A549 treated with DMSO at 1 μM for 4 hours (cell line): ENCODE measurements at places on chromosomes 11 and 22. TPM values are rescaled to one million over a fixed set of nuclear protein-coding genes. Genes with fewer than 3 reads are reported as not detected.

Gene MAPK8IP2
- total RNA-seq: 2.4 to 4.3 TPM (median 3.7 TPM) in 5 replicates

Gene MAP6
- total RNA-seq: 1.4 to 1.9 TPM (median 1.6 TPM) in 5 replicates

Gene CRYBB2
- not detected in 5 replicates for total RNA-seq

Gene TBX10
- not detected in 5 replicates for total RNA-seq

Gene OR4D11
- not detected in 5 replicates for total RNA-seq

Gene CTSW
- total RNA-seq: 0.09 TPM in 1 of 5 replicates, not detected in the others

Gene LSP1
- total RNA-seq: 0.73 to 3.1 TPM (median 1.8 TPM) in 5 replicates

Gene MRPL17
- total RNA-seq: 96.4 to 125 TPM (median 98.2 TPM) in 5 replicates

Gene NRXN2
- 0.13 to 1.1 TPM (median 0.34 TPM) in 5 replicates for total RNA-seq

Gene HEPHL1
- total RNA-seq: not detected in 5 replicates

Gene SLC1A2
- 0.02 to 0.03 TPM (median 0.03 TPM) in 4 of 5 replicates, not detected in the other for total RNA-seq

Gene MYRF
- total RNA-seq: 16.3 to 22.1 TPM (median 20.9 TPM) in 5 replicates

Gene SLC22A6
- total RNA-seq: not detected in 5 replicates

Gene DDIAS
- 15.5 to 22.0 TPM (median 20.1 TPM) in 5 replicates for total RNA-seq

Gene CBLIF
- total RNA-seq: not detected in 5 replicates

Gene MGAT3
- total RNA-seq: 0.15 to 0.64 TPM (median 0.45 TPM) in 5 replicates

Gene PATE4
- total RNA-seq: not detected in 5 replicates

Gene C11orf24
- total RNA-seq: 56.9 to 62.4 TPM (median 59.9 TPM) in 5 replicates

Gene PLAAT3
- 40.3 to 57.1 TPM (median 49.3 TPM) in 5 replicates for total RNA-seq

Gene PGR
- 0.08 TPM in 1 of 5 replicates, not detected in the others for total RNA-seq

Gene GUCY1A2
- total RNA-seq: 0.03 to 0.10 TPM (median 0.07 TPM) in 5 replicates

Gene KLHL35
- 0.57 to 1.4 TPM (median 1.2 TPM) in 5 replicates for total RNA-seq

Gene JHY
- total RNA-seq: 2.7 to 4.1 TPM (median 4.0 TPM) in 5 replicates

Gene RBMXL2
- total RNA-seq: not detected in 5 replicates

Gene SMIM35
- total RNA-seq: not detected in 5 replicates

Gene ROBO4
- 0.02 to 0.07 TPM in 2 of 5 replicates, not detected in the others for total RNA-seq

Gene MTMR3
- 8.6 to 10.6 TPM (median 9.8 TPM) in 5 replicates for total RNA-seq

Gene GAS2
- 0.56 to 1.3 TPM (median 1.0 TPM) in 5 replicates for total RNA-seq

Gene FIBIN
- not detected in 5 replicates for total RNA-seq

Gene MIOX
- 0.09 to 0.14 TPM in 2 of 5 replicates, not detected in the others for total RNA-seq

Gene ARHGAP8
- 1.4 to 2.6 TPM (median 2.1 TPM) in 5 replicates for total RNA-seq

Gene TMPRSS13
- total RNA-seq: not detected in 5 replicates

Gene PANX1
- 20.1 to 24.6 TPM (median 21.2 TPM) in 5 replicates for total RNA-seq

Gene PKNOX2
- 0.02 TPM in 1 of 5 replicates, not detected in the others for total RNA-seq

Gene TSGA10IP
- total RNA-seq: not detected in 5 replicates

Gene CARD18
- not detected in 5 replicates for total RNA-seq

Gene SPI1
- total RNA-seq: not detected in 5 replicates

Gene CEP126
- 1.9 to 5.3 TPM (median 3.4 TPM) in 5 replicates for total RNA-seq

Gene CLDN5
- total RNA-seq: not detected in 5 replicates

Gene KIRREL3
- 9.6 to 12.4 TPM (median 10.6 TPM) in 5 replicates for total RNA-seq

Gene RFPL2
- total RNA-seq: 0.10 to 0.20 TPM (median 0.19 TPM) in 4 of 5 replicates, not detected in the other

Gene CYP2D6
- total RNA-seq: 0.13 to 0.66 TPM (median 0.38 TPM) in 5 replicates

Gene TRIM49B
- total RNA-seq: not detected in 5 replicates

Gene LMNTD2
- 2.1 to 2.9 TPM (median 2.2 TPM) in 5 replicates for total RNA-seq

Gene CLNS1A
- total RNA-seq: 151 to 186 TPM (median 166 TPM) in 5 replicates

Gene ARVCF
- total RNA-seq: 1.9 to 2.7 TPM (median 2.3 TPM) in 5 replicates

Gene SPECC1L
- total RNA-seq: 13.4 to 16.6 TPM (median 15.1 TPM) in 5 replicates

Gene GRM5
- total RNA-seq: not detected in 5 replicates

Gene LYVE1
- total RNA-seq: 0.03 to 0.17 TPM (median 0.05 TPM) in 3 of 5 replicates, not detected in the others

Gene CHKA
- total RNA-seq: 25.6 to 29.4 TPM (median 26.3 TPM) in 5 replicates

Gene MUC5AC
- 2.3 to 5.4 TPM (median 4.6 TPM) in 5 replicates for total RNA-seq

Gene APOBEC3B
- total RNA-seq: 28.1 to 32.2 TPM (median 30.9 TPM) in 5 replicates

Gene RFPL1
- not detected in 5 replicates for total RNA-seq

Gene OR5M3
- total RNA-seq: not detected in 5 replicates

Gene TENM4
- total RNA-seq: 0.01 to 0.19 TPM (median 0.09 TPM) in 5 replicates

Gene CHADL
- total RNA-seq: 0.05 TPM in 1 of 5 replicates, not detected in the others

Gene BCO2
- 0.70 to 1.0 TPM (median 0.93 TPM) in 5 replicates for total RNA-seq

Gene CHRM1
- total RNA-seq: 0.03 to 0.11 TPM (median 0.04 TPM) in 3 of 5 replicates, not detected in the others

Gene ACCS
- total RNA-seq: 14.1 to 18.1 TPM (median 16.4 TPM) in 5 replicates

Gene COA4
- total RNA-seq: 129 to 143 TPM (median 133 TPM) in 5 replicates
